ENCODE measurements at places on chromosomes 2 and 18.
A peak's percentile ranks its signal among the peaks of the same experiment; 100 is the strongest.

GRCh38 chr2:68126561-68126960 lies 31.1 kb upstream of the PNO1 start:
- no peak for DNase-seq

- DNase-seq, result no peak
These were observed 26.1 kb downstream of the DIPK1C start for GRCh38 chr18:74430806-74431571.

GRCh38 chr18:3799515-3799914 lies 349.5 kb downstream of the TGIF1 start:
- DNase-seq, result no peak

- DNase-seq, result peak; percentile 22
These were observed 6.7 kb upstream of the PNO1 start for GRCh38 chr2:68151037-68151436.

- DNase-seq, result peak; percentile 63
These were observed at the start of gene C1QL2 for GRCh38 chr2:119158563-119159347. C1QL2 (minus strand) TSS chr2:119158751; CDS start chr2:119158269, 482 bp downstream.

GRCh38 chr2:156098506-156098905 lies 234.0 kb downstream of the NR4A2 start:
- DNase-seq, result no peak

DNA sequence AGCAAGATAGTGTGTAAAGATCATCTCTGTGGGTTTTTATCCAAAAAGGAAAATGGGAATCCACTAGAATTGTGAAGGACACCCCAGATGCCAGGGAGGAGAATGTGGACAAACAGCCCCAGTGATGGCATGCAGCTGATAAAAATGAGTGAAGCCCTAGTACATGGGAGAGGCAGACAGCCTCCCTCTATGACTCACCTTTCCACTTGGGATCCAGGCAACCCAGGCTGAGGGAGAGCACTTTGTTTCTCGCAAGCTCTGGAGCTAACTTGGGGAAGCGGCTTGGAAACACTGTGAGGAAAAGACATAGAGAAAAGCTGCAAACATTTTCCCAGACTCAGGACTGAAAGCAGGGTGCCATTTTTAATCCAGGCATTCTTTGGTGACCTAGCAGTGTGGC lies 5.3 kb upstream of the FLACC1 start:
- no peak for DNase-seq

- no peak for DNase-seq
These were observed 24.8 kb downstream of the BMPR2 start for GRCh38 chr2:202400941-202401340.

GRCh38 chr2:31150120-31150670 lies 12.0 kb upstream of the GALNT14 start:
- no peak for DNase-seq

DNA sequence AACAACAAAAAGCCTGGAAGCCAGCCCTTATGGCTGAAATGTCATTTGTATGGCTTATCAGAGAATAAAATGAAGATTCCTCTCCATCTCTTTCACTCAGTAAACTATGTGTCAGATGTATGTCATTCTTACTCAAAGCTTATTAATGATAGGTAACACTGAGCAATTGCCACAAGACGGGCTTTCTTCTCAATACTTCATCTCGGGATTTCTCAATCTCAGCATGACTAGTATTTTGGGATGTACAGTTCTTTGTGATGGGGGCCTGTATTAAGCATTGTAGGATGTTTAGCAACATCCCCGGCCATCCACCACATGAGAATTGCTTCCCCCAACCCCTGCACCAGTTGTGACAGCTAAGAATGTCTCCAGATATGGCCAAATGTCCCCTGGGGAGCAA lies 80.2 kb downstream of the MREG start:
- DNase-seq, result peak; percentile 54

DNA sequence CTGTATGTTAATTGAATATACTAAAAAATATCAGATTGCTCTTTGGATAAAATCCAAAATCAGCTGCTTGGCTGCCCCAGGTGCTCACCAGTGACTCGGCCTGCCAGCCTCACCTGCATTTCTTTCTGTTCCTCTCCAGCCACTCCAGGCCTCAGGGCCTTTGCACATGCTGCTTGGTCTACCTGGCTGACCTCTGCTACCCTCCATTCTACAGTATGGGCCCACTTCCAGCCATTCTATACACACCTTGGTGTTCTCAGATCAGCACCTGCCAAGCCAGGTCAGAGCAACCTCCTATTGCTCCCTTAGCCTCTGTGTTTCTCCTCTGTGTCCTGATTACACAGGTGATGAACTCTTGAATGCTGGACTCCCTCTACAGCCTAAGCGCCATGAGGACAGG lies 106.6 kb upstream of the TWIST2 start:
- DNase-seq, result no peak

DNA sequence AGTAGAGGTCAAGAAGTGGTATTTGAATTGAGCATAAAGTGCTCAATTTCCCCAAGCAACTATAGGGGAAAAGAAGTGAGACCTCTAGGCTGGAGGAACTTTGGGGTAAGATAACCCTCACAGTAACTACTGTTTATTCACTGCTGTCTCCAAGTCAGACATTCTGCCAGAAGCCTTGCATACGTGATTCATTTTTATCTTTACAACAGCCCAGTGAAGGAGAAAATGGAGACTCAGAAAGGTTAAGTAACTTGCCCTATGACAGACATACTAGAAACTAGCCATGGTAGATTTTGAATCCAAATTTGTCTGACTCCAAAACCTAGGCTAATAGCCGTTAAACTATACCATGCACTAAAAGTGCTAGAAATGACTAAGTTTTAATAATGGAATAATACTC lies 28.4 kb downstream of the DNAJC10 start:
- no peak for DNase-seq

DNA sequence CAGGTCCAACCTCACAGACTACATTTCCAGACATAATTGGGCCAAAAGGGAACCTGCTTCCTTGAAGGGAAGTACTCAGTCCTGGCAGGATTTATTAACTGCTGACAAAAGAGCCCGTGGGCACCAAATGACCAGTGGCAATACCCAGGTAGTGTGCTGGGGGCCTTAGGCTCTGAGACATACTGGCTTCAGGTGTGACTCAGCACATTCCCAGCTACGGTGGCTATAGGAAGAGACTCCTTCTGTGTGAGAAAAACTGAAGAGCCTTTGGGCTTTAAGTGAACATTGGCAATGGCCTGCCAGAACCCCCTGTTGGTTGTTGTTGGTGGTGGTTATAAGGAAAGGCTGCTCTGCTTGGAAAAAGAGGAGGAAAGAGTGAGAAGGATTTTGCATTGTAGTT lies 401.8 kb downstream of the KCNJ3 start:
- DNase-seq, result no peak

- DNase-seq, result peak; percentile 87
These were observed 53.2 kb downstream of the PLCL1 start for GRCh38 chr2:197857476-197858107.

- no peak for DNase-seq
These were observed 79.2 kb upstream of the MYO3B start for GRCh38 chr2:170098626-170099312.

GRCh38 chr2:174516501-174517378 lies 29.9 kb upstream of the GPR155 start:
- peak; percentile 34 for DNase-seq

DNA sequence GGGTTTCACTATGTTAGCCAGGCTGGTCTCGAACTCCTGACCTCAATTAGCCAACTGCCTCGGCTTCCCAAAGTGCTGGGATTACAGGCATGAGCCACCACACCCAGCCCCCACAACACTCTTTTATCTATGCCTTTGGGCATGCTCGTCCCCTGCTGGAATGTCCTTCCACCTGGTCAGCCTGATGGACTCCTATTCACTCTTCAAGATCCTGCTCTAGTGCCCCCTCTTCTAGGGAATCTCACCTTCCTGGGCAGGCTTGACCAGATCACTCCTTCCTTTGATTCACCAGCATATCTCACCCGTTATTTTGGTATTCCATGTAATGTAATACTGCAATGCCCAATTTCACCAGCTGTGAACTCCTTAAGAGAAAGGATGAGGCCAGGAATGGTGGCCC lies 13.9 kb upstream of the SLC66A3 start:
- no peak for DNase-seq

- no peak for DNase-seq
These were observed 562.2 kb downstream of the DCC start for GRCh38 chr18:52902188-52902587.

DNA sequence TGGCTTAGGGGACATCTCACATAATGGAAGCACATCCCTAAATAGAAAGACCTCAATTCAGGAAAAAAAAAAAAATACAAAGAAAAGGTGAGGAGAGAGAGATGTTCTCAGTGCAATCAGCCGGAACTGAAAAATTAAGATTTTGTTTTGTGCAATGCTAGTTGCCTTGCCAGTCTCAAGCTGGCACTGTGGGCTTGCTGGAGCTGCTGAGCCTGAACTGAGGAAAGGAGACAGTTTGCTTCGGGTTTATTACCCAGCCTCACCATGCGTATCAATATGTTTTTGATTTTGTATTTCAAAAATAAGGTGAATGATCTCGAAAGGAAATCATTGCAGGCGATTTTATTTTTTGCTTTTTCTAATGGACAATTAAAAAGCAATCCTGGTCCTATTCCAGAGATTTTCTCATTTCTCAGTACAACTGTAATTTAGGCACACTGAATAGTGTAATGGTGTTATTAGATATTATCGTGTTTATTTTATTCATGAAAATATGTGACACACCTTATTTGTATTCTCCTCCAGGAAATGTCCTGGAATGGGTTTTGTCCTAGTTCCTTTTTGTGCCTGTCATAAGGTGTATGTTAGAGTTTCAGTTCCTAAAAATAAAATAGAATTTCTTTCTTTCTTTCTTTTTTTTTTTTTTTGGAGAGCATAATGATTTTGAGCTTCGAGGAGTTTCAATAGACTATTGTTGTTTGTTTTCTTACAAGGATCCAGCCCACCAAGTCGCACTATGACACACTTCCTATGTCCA lies 72.8 kb upstream of the ZEB2 start:
- no peak for DNase-seq

DNA sequence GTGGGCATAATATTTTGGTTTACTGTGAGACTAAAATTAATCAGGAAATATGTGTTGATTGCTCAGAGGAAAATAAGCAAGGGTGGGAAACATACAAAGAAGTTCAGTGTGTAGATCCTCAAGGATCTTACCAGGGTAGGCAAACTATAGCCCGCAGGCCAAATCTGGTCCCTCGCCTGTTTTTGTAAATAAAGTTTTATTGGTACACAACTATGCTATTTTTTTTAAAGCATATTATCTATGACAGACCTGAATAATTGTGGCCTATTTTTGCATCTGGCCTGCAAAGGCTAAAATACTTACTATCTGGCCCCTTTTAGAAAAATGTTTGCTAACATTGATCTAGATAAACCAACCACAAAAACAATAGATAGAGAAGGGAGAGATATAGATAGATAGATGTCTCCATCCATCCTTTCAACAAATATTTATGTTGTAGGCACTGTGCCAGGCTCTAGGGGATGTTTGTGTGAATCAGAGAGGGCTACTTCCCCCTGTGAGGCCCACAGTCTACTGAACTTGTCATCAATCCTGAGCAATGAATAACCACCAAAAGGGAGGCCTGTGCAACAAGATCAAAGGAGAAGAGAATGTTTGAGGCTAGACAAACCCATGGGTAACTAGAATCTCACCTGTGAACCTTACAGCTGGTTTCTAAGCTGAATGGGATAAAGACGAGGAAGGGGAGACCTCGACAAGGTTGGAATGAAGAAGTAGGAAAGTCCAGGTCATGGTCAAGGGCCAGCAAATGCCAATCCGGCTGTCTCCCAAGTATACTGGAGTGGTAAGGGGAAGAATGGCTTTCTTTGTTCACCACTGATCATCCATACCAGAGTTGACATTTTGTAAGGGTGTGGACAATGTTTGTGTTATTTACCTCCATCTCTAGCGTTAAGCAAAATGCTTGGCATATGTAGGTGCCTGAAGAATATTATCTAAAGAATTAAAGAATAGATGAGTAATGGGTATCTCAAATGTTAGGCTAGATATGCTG lies 23.6 kb downstream of the ALPK2 start:
- peak; percentile 31 for DNase-seq

- no peak for DNase-seq
These were observed 178.0 kb upstream of the SLC8A1 start for GRCh38 chr2:40629768-40630434.

- no peak for DNase-seq
These were observed 138.9 kb upstream of the SETBP1 start for GRCh38 chr18:44541781-44542180.

- DNase-seq, result no peak
These were observed 63.3 kb downstream of the DTNA start for GRCh38 chr18:34773378-34773777.

- DNase-seq, result no peak
These were observed 67.3 kb downstream of the ITGB6 start for GRCh38 chr2:160132761-160133160.

DNA sequence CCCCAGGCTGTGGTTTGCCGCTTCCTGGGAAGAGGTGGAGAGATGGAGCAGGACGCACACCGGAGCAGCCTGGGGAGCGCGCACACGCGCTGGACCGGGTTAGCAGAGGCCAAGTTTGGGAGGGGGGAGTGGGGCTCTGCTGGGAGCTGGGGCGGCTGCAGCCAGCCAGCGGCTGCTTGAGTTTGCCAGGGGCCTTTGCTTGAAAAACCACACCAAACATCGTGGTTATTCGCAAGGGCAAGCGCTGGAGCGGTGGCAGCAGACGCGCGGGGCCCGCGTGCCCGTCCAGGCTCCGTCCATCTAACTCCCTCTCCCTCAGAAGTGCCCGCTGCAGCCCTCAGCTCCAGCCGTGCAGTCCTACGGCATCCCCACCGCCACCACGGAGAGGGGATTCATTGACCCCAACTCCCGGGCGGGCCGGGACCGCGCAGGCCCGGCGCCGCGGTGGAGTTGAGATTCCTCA lies 4.6 kb downstream of the PTGR3 start:
- no peak for DNase-seq

GRCh38 chr2:179769323-179769722 lies 92.1 kb downstream of the ZNF385B start:
- no peak for DNase-seq

DNA sequence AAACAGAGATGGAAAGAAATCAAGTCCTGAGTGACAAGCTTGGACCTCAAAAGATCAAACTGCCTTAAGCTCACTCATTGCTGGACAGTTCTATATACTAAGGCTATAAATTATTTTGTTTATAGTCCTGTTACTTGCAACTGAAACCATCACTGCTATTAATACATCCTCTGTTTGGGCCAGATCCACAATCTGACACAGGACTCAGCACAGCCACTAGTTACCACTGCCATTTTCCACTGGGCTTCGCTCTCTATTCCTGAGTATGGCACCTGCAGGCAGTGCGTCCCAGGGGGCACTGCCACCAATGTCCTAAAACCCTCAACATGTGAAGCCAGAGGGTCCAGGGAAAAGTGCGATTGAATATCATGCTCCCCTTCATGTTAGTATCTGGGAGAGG lies 52.3 kb downstream of the CYP26B1 start:
- no peak for DNase-seq

DNA sequence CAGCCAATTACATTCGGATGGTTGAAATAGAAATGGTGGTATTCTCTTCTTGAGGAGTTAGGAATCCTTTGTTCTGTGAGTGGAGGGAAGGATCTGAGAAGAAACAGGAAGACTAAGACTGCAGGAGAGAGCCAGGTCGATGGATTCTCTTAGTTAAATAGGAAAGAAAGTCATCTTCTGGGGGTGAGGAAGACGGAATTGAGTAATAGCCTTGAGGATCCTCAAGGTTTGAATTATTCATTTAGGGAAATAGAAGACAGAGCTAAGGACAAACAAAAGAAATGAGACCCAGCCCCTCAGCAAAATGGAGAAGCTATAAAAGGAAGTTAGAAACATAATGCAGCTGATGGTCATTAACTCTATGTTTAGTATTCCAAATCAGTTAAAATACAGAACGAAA lies 1.8 kb downstream of the LAPTM4A start:
- DNase-seq, result peak; percentile 63

GRCh38 chr2:72155737-72156136 lies 8.1 kb upstream of the CYP26B1 start:
- no peak for DNase-seq
